ENCODE measurements at places on chromosomes 11 and 22. TPM values are rescaled to one million over a fixed set of nuclear protein-coding genes. Genes with fewer than 3 reads are reported as not detected.

GRCh38 chr11:17686231-17686980 lies 33.0 kb upstream of the MYOD1 start:
- DNase-seq = no peak

DNA sequence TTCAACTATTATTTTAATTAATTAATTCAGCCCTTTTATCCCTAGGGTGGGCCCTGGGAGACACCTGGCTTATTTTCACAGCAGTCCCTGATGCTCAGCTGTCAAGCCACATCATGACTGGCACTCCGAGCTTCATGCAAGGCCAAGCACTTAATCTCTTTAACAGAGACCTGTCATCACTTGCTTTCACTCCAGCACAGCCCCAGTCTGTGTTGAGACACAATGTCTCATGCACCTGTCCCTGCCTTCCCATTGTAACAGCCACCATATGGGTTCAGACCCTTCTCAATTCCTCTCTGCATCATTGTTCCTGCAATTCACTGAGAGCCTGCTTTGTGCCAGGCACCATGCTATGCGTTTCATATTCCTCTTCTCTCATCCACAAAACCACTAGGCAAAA lies 222.2 kb upstream of the TENM4 start:
- DNase-seq = no peak

GRCh38 chr11:86726118-86726753 lies 53.8 kb upstream of the ME3 start:
- DNase-seq = no peak

- DNase-seq = no peak
Observed at GRCh38 chr11:100932474-100933100, 197.0 kb downstream of the PGR start.

DNA sequence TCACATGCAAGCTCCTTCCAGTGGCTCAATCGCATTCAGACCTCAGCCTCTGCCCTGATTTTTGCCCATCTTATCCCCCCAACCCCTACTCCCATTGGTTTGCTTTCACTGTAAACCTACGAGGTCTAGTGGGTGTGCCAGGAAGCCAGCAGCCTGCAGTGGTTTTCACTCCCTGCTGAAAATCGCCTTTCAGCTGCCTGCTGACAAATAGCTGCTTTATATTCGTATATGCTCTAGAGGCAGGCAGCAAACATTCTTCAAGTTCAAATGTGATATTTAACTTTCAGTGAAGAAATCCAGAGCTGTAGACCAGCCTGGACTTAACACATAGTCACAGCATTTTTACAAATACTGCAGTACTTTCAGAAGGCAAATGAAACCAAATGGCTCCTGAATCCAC lies 92.8 kb upstream of the APOA1 start:
- DNase-seq = no peak

- no peak for DNase-seq
Observed at GRCh38 chr11:17551347-17552040, 4.4 kb downstream of the OTOG start.

DNA sequence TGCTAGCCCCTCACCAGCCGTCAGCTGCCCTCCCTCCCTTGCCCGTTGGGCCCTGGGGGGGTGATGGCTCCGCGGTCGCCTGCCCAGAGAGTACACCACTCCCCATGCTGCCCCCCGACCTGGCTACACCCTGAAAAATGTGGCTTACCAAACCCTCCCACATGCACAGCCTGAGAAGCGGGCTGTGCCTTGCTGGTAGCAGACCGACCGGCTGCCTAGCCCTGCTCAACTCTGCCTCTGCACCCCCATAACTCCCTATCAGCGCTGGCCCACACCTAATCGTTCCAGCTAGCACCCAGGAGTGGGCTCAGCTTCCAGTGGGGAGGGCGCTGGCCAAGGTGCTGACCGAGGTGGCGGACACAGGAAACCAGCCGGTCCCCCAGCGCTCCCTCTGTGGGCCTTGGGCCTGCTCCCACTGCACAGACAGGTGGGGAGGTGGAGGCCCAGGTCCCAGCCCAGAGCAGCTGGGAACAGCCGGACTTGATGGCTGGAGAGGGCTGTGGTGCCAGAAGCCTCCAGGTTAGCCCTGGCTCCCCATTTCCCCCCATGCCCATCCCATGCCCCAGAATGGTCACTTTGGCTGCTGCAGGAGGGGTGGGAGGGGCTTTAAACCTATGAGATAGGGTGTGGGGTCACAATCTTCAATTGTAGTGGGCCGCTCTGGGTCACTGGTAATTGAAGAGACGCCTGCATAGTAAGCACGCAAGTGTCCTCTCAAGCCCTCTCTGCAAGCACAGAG lies 32.1 kb upstream of the PRODH start:
- DNase-seq = peak; percentile 39

GRCh38 chr11:35815556-35816315 lies 128.1 kb upstream of the LDLRAD3 start:
- no peak for DNase-seq

DNA sequence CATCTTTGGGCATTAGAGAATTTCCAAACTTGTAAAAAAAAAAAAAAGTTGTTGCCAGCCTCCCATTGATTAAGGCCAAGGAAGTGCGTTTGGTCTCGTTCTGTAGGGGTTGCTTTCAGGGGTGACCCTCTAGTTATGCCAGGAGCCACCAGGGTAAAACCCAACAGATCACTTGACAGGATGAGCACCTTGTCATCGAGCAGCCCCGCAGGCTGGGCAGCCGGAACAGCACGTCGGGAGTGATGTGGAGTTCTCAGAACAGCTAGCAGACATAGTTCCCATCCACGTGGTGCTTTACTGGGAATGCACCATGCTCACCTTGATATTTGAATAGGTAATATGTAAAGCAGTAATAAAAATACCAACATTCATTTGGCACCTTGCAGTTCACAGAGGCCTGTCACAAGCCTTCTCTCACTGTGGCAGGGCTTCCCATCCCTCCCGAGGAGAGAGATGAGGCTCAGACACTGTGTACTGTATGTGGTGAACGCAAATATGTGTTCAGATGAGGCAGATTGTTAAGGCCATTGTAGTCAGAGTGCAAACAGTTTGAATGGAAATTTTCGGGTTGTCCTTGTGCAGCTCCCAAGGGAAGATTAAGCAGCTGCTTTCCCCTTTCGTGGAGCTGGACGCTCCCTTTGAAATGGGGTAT lies 70.9 kb upstream of the SORL1-AS1 start:
- DNase-seq = no peak

- no peak for DNase-seq
Observed at GRCh38 chr22:41668971-41669911, 19.4 kb downstream of the SNU13 start.

- DNase-seq = no peak
Observed at GRCh38 chr11:71170624-71171423, 81.6 kb downstream of the SHANK2 start.

DNA sequence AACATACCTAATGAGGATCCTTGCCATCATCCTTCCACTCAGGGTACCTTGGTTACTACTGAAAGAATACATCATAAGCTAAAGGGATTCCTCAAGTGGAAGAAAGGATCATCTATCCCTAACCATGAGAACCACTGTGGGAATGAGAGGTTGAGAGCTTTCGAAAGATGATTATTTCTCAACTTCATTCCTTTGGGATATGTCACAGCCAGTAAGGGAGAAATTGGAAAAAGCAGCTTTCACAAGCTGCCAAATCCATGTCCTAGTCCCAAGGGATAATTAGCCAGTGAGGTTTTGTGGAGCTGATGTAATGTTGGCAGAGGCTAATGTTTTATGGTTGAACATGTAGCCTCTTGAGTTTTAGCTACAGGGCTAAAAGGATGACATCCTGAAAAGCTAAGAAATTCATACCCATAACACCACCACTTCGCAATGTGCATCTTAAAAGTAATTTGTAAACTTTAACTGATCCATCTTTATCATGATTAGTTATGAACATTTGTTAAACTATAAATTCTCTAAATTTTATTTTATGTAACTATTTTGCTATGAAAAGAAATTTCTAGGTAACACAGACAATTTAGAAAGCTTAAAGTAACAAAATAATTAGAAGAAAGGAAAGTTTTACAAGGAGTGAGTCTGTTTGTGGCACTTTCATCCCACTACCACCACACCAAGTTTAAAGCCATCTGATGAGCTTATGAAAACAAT lies 123.9 kb downstream of the MRTFA start:
- DNase-seq = no peak

- DNase-seq = no peak
Observed at GRCh38 chr11:126484266-126484665, 128.8 kb downstream of the ST3GAL4 start.

- peak; percentile 85 for DNase-seq
Observed at GRCh38 chr11:119683783-119684182, 45.2 kb downstream of the NECTIN1 start.

- DNase-seq = no peak
Observed at GRCh38 chr11:70888061-70888460, 364.3 kb downstream of the SHANK2 start.

- no peak for DNase-seq
Observed at GRCh38 chr22:17303840-17304779, 65.2 kb upstream of the CECR2 start.

INPP5J gene
- total RNA-seq = 4.1 TPM

CD3G gene
- not detected for total RNA-seq

TYMP gene
- total RNA-seq = 44.1 TPM

CADM1 gene
- 0.32 TPM for total RNA-seq

USP28 gene
- total RNA-seq = 20.0 TPM

NAV2 gene
- 21.4 TPM for total RNA-seq

KRTAP5-6 gene
- total RNA-seq = not detected

ZP1 gene
- not detected for total RNA-seq

SEPTIN3 gene
- 3.2 TPM for total RNA-seq

DEFB131B gene
- not detected for total RNA-seq

MS4A6E gene
- not detected for total RNA-seq

B4GALNT4 gene
- 1.9 TPM for total RNA-seq

Measured in Calu3 (cell line).